ENCODE measurements at places on chromosomes 5 and 9. TPM values are rescaled to one million over a fixed set of nuclear protein-coding genes. Genes with fewer than 3 reads are reported as not detected.

GRCh38 chr9:117170567-117170966 is 244.3 kb downstream of the ASTN2 start:
- no peak for DNase-seq

DNA sequence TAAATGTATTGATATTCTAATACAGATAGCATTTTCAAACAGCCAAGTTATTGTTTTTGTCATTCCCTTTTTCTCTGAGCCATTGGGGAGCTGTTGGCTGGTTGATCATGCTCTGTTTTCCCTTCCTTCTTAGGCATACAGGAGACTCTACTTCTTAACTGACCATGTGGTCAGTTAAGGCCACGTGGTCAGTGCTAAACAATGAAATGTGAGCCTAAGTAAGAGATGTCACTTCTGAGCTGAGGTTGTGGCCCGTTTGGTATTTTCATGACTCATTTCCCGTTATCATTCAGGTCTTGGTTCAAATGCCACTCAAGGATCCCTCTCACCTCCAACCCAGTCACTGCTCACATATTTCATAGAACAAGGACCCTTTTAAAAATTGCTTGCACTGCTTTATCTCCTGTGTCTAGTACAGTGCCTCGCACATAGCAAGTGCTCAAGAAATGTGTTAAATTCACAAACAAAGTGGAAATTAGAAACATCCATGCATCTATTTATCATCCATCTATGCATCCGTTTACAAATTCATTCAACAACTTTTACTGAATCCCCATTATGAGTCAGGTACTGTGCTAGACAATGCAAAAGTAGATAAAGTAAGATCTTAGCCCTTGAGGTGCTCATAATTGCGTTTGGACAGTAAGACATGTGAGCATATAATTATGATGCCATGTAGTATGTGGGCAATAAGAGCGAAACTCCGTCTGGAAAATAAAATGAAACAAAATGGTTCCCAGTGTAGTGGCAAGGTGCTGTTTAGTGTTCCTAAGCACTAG is 50.7 kb downstream of the ARRDC3 start:
- peak; percentile 84 for DNase-seq

Gene ORM2
- not detected for total RNA-seq

DNA sequence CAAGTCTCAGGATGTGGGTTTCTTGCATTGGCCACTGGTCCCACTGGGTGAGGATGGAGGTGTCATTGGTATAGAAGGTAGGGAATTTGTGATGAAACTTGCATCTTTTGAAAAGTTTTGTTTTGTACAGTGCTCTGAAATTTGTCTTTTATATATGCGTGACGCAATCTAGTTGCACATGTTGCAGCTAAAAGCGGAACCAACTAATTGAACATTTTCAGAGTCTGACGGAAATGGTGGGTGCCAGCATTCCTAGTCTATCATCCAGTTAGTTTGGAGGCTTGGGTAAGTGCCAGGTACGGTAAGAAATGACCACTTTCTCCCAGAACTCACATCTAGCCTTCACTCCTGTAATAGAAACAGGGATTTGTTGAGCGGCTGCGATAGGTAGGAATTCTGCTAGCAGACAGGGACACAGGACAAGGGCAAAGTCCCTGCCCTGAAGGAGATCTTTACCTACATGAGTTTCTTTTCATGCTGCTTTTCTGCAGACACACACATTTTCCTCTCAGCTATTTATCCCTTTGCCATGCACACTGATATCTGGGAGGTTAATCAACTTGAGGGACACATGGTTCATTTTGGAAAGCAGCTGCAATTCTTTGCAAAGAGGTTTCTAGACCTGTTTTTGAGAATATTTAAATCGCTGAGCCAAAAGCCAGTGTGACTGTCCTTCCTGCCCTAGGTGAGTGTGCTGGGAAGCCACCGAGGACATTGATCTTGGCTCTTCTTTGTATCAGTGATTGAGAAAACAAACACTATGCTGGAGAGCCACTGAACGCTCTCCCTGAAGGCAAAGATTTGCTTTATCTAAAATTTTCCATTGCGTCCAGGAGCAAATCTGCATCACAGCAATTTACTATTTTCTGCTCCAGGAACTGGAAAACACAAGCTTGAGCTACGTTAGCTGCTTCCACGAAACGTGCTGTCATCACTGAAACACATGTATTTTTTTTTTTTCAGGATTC is 89.7 kb downstream of the DAP start:
- no peak for DNase-seq

DNA sequence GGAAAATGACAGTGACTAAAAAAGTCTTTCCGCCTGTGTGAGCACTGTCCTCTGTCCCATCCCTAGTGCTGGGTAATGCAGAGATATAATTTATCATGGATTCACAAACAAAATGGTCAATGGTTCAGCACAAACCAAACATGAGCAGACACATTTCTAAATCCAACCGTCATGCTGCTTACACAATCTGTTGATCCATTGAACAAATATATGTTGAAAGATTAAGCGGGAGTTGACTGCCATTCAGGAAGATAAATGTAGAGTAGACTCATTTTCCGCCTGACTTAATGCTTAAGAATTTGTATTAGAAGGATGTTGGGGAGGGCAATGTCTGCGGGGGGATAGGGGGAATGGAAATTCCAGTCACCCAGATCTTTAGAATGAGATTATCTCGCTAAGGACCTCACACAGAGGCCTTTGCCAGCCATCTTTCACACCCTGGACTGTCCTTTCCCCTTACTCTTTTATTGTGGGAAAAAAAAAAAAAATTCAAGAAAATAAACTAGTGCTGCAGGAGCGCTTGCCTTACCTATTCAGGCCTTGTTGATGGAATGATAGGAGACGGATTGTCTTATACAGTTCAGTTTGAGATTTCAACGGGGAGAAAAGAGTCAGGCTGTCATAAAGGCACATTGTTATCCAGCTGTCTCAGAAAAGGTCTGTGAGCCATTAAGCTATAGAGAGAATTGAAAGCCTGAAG is 153.7 kb downstream of the TLE1 start:
- peak; percentile 80 for DNase-seq

GRCh38 chr9:89522261-89522958 is 24.5 kb upstream of the SEMA4D start:
- no peak for DNase-seq

- DNase-seq, result no peak
Measured at GRCh38 chr9:12934545-12935272, 159.9 kb downstream of the LURAP1L start.

DNA sequence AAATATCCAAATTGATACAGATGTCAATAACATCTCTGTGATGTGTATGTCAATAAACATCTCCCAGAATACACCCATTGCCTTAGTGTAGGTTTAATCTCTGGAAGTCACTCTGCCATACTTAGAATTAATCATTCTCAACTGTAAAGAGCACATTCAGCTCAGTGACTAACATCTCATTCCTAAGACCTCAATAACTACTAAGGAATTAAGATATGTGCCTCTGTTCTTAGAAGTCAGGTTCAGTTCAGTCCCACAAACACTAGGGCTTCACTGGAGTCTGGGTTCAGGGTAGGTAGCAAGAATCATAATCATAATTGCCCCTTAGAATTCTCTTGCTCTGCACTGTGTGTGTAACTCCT is 31.7 kb downstream of the UGCG start:
- peak; percentile 73 for DNase-seq

- peak; percentile 89 for DNase-seq
Measured at GRCh38 chr5:173789031-173789920, 98.9 kb upstream of the CPEB4 start.

DNA sequence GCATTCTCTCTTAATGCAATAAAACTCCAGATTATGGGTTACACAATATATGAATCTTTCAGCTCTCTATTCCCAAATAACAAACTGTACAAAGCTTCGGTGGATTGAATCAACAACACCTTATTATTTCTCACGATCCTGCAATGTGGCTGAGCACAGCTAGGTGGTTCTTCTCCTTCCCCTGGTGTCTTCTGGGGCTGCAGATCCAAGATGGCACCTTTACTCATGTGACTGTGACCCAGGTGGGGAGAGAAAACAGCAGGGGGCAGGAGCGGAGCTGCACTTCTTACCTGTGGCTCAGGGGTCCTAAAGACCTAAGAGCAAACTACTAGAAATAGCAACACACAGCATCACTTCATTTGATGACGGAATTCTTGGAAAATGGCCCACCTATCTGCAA is 233.1 kb downstream of the IRX1 start:
- DNase-seq, result no peak

DNA sequence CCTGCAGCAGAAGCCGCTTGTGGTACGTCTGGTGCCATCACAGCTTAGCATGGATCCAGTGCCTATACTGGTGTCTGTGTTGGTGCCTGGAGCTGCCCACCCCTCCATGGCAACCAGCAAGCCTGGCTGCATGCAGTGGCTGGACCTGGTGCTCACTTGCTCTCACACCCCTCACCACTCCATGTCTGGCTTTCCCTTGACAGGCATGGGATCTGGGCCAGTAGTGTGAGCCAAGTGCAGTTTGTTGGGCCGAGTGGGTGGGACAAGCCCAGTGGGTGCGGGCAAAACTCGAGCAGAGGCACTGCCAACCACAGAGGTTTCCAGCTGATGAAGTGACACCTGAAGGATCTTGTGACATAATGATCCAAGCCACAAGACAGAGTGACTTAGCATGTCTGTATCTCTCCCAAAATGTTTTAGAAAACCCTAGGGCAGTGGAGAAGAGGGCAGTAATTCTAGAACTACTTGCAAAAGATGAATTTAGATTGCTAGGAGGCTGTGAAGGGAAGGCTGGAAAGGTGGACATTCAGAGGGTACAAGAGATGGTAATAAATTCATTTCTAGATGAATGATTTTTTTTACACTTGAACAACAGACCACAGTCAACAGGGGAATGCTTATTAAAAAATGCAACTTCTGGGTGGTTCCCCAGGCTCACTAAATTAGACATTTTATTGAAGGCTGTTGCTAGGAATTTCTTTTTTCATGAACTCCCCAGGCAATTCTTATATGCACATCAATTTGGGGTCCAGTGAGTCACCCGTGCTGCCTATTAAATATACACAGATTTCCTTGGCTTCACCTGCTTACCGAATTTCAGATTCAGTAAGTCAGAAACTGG is 660.3 kb downstream of the TLR4 start:
- no peak for DNase-seq

GRCh38 chr9:6598249-6598725 is 47.2 kb downstream of the GLDC start:
- no peak for DNase-seq

GRCh38 chr5:172713809-172714490 is 57.0 kb downstream of the DUSP1 start:
- DNase-seq, result no peak

GRCh38 chr9:90956026-90956810 is 154.6 kb downstream of the SYK start:
- DNase-seq, result peak; percentile 65

Gene SLC25A2
- total RNA-seq, result 0.25 TPM

Gene CTSV
- total RNA-seq, result 36.3 TPM
